ENCODE measurements at places on chromosomes 6 and 20.

- no peak for DNase-seq
These were observed 86.2 kb downstream of the ANKRD60 start for GRCh38 chr20:58141971-58142842.

DNA sequence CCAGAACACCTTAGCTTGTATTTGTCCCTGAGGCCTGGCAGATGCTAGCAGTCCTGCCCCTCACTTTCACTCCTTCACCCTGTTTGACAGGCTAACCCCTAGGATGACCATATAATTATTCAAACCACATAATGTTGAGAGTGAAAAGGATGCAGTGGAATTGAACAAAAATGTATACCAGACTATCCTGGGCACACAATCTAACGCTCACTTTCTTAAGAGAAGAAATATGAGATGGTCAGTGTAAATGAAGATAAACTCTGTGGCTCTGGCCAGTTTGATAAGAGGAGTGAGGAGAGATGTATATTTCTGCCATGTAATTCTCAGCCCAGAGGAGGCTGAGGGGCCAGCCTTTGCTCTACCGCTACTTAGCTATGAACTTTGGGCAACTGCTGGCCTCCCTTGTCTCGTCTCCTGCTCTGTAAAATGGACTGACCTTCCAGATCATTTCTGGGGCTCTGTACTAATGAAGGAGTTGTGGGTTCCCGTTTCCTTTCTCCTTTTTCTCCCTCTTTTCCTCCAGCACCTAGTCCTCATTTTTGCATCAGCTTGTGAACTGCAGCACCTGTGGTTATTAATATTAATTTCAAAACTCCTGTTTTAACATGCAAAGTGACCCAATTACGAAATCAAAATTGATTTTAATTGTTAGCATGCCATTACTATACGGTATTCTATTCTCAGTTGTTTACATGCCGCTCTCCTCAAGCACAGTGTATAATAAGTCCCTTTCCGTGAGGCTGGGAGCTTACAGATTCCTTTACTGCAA is 92.5 kb upstream of the IYD start:
- DNase-seq = no peak

DNA sequence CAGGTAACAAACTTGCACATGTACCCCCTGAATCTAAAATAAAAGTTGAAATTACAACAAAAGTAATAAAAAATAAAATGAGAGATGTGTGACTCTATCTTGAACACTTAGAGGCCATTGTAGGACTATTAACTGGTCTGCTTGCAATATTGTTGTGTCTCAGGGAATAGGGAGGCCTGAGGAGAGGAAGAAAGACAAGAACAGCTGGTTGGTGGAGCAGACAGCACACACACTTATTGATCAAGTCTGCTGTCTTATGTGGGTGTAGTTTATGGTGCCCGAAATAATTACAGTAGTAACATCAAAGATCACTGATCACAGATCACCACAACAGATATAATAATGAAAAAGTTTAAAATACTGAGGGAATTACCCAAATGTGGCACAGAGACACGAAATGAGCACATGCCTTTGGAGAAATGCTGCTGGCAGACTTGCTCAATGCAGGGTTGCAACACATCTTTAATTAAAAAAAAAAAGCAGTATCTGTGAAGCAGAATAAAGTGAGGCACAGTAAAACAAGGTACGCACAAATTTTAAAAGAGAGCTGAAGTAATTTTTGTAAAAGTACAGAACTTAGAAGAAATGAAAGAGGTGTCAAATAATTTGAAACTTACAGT is 110.1 kb upstream of the HDAC2 start:
- no peak for DNase-seq

DNA sequence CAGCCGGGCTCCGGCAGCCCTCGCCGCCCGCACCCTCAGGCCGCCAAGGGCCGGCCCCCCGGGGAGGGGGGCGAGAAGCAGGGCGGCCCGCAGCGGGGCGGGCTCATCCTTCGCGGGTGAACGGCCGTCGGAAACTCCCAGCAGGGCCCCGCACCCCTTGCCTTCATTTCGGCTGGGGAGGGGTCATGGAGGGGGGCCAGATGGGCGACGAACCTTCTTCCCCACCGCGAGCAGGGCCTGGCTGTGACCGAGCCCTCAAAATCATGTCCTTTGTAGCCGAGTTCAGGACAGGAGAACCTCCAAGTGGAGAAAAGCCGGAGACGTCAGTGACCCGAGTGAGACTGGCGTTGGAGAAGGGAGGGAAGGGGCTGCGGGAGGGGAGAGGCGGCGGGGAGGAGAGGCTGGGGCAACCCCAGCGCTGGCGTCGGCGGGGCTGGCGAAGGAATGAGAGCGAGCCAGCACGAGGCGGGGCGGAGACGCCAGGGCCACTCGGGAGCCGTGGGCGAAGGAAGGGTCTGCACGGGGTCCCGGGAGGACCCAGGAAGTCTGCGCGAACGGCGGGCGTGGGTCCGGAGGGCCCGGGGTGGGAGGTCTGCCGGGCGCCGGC is 571 bp upstream of the FOXC1 start:
- peak; percentile 90 for DNase-seq

- DNase-seq = no peak
These were observed 24.5 kb upstream of the PTCHD4 start for GRCh38 chr6:48135323-48136084.

DNA sequence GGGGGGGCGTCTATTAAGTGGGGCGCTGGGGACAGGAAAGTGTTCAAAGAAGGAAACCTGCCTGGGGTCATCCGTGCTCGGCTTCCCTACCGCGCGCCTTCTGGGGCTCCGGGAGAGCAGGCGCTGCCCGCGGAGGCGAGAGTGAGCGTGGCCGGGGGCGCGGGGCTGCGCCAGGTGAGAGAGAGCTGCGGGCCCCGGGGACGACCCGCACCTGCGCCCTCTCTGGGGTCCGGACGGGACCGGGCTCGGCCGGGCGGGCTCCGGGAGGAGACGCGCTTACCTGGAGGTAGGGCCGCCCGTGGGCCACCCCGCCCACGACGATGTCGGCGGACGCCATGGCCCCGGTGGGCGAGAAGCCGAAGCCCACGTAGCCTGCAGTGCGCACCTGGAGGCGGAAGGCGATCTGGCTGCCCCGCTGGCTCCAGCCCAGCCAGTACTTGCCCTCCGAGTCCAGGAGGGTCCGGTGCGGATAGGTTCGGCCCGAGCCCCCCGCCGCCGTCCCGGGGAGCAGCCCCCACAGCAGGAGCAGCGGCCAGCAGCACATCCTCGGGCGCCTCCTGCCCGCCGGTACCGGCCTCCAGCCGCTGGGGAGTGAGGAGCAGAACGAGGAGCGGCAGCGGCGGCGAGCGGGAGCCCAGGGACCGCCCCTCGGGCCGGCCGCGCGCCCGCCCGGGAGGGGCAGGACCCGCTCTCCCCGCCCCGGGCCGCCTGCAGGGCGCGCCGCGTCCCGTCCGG is at the start of gene MOXD1:
Gene MOXD1 (minus strand): TSS at position 593 of the 735 bp plus-strand sequence. CDS start 49 bp downstream, at position 544.
- DNase-seq = peak; percentile 86

DNA sequence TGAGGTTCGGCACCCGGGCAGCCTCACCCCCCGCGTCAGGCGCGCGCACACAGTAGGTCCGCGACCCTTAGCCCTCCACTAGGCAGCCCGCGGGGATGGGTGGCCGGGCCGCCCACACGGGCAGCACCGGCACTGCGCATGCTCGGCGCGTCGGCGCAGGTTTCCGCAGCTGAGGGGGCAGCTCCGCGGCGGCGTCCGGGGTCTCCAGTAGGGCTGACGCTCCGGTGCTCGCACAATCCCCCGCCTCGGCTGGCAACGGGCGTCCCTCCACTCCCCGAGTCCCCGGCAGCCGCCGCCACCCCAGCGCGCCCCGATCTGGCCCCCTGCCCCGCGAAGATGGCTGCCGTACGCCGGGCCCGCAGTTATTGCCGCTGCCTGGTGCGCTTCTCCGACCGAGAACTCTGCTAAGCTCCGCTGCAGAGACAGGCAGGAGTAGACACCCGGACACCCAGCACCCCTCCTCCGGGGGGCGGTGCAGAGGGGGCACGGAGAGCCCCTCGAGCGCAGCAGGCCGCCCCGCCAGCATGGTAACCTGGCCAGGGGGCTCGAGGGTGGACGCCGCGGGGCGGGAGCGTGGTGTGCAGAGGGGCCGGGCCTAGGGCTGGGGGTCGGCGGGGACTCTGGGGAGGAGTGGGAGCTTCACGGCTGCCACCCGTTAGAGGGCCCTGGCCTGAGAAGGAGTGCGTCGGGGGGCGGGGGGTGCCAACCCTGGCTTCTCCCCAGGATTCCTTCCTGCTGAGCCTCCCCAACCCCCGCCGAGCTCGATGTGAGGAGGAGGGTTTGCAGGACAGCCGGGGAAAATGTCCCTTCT is at the start of gene FBXO9:
Gene FBXO9 (plus strand): TSS at position 139 of the 811 bp plus-strand sequence. CDS start 386 bp downstream, at position 525.
- peak; percentile 56 for DNase-seq

DNA sequence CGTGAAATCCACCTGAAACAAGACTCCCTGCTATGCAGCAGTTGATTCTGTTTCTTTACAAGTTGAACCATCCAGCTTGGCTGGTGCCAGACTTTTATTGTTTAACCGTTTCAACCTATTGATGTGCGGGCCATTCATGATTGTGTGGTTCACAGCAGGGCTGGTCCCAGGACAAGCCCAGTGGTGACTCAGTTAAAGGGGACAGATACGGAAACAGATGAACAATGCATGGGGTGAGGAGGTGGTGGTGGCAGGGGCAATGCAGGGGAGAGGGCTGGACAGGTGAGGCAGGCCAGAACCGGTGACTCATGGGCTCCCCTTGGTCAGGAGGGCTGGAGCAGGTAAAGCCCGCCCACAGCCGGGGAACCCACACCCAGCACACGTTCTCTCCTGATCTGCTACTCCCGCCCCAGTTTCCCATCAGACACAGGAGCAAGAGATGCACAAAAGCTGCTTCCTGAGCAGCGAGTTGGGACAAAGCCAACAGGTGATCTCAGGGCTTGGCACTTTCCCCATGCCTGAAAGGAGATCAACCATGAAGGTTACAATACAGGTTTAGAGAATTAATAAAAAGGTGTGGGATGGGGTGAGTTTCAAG is 232.2 kb downstream of the LY86 start:
- DNase-seq = no peak

GRCh38 chr6:69555088-69555638 is 241.6 kb downstream of the LMBRD1 start:
- no peak for DNase-seq

GRCh38 chr20:42338294-42339201 is 720.4 kb upstream of the CHD6 start:
- DNase-seq = no peak

GRCh38 chr20:16661756-16662155 is 68.1 kb upstream of the SNRPB2 start:
- DNase-seq = no peak

DNA sequence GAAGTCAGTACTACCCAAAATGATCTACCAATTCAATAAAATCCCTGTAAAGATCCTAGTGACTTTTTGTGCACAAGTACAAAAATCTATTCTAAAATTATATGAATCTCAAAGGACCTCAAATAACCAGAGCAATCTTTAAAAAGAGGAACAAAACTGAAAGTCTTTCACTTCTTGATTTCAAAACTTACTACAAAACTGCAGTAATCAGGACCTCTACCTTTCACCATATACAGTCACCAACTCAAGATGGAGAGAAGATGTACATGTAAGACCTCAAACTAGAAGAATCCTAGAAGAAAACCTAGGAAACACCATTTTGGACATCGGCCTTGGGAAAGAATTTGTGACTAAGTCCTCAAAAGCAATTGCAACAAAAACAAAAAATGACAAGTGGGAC is 109.5 kb upstream of the CD93 start:
- DNase-seq = no peak

DNA sequence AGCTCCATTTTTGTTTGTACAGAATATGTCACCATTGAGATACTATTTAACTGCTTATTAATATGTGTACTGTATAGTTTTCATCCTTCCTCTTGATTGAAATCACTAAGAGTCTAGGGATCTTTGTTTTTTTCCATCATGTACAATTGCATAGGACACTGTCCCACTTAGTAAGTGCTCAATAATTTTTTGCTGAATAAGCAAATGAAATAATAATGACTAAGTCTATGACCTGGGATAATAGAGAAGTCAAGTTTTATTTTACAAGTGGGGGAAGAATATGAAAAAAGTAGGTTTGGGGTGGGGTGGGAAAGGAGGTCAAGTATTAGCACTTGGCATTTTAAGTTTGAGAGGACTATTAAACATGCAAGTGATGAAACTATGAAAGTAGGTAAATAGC is 4.5 kb upstream of the EYS start:
- DNase-seq = no peak

- DNase-seq = no peak
These were observed 62.4 kb upstream of the RNF146 start for GRCh38 chr6:127204281-127204680.

GRCh38 chr6:112235956-112236355 is 18.4 kb downstream of the LAMA4 start:
- no peak for DNase-seq

DNA sequence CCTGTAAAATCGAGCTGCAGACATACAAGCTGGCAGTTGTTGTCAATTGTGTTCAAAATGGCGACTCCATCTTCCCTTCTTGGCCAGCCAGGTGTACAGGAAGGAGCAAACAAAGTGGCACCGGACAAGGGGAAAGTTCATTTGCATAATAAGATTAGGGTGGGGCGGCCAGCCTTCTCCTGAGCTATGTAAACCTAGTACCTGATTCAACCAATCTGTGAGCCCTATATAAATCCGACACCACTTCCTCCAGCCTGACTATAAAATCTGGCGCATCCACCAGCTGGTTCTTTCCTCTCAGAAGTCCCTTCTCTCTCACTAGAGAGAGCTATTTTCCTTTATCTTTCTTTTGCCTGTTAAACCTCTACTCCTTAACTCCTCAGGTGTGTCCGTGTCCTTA is 8.1 kb upstream of the HBS1L start:
- DNase-seq = no peak

DNA sequence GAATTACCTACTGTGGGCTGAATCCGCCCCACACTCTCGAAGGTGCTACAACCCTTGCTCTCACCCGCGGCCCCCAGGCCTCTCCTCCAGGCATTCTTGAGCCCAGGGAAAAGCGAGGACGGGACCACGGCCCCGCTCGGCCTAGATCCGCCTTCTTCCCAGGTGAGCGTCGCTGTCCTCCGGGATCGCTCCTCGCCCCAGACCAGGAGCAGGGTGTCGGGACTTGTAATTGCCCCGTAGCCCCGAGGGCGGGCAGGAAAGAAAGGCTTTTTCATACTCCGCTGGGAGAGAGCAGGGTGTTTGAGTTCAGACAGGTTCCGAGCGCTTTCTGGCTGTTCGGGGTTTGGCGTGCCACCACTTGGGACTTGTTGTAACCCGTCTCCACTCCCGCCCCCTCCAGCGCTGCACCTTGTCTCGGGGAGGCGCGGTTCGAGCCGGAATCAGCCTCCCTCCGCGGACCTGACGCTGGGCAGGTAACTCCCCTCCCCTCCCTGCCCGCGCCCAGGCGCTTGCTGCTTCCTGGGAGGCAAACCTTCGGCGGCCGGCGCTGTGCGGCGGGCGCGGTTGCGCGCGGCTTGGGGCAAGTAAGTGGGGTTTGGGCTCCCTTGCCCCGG is at the start of gene FAM83B:
Gene FAM83B (plus strand): TSS at position 529 of the 614 bp plus-strand sequence. CDS start 23,476 bp downstream, outside the sequence.
- DNase-seq = peak; percentile 18

All from 8988T (cell line).